ENCODE measurements at places on chromosomes 13 and 19.

DNA sequence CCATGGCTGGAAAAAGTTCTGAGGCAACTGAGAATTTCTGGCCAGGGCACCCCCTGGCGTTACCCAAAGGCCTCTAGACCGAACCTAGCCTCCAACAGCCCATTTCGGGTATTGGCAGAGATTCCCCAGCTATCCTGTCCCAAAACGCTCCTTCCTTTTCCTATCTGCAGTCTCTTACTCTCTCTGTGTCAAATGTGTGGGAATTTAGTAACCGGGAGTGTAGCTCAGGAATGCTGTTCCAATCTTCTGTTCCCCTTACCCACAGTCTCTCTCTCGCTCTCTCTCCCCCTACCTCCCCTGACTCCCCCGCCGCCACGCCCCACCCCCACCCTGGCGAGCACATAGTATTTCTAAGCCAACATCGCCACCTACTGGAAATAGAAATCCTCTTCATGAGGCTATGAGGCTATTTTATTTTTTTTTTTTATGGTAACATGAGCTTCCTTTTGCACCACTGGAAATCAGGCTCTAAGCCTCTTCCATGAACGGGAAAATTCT lies 27.0 kb downstream of the OXGR1 start:
- DNase-seq, result no peak

DNA sequence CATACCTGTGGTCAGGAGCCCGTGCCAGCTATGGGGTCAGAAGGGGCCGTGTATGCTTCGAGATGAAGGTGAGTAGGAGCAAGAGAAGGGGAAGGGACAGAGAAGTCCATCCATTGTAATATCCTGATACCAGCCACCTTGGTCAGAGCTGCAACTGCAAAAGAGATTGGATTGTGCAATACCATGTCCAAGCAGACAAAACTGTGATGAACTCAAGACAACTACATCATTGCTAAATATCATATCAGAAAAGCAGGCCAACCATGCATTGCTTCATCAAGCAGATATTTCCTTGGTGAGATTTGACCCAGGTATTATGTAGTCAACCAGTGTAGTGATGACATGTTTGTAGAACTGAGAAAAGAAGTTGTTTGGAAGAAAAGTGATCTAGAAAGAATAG lies 12.1 kb downstream of the HNRNPUL1 start:
- DNase-seq, result no peak

GRCh38 chr19:2591537-2592291 lies 110.8 kb downstream of the GNG7 start:
- no peak for DNase-seq

DNA sequence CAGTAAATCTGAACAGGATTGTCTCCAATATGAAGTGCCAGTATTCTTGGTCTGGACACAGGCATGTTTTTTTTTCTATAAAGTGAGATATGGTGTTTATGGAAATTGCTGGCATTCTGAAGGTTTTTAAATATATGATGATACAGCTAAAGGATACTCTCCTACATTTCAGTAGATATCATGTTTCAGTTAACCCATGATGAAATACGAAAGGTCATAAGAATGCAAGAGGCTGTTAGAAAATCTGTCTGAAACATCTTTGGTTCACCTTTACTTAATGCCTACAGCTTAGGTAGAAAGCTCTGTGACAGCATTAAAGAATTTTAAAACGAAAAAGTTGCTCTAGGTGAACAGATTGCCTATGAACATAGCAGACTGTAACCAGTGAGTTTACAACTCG lies 9.1 kb downstream of the FRY start:
- DNase-seq, result no peak

DNA sequence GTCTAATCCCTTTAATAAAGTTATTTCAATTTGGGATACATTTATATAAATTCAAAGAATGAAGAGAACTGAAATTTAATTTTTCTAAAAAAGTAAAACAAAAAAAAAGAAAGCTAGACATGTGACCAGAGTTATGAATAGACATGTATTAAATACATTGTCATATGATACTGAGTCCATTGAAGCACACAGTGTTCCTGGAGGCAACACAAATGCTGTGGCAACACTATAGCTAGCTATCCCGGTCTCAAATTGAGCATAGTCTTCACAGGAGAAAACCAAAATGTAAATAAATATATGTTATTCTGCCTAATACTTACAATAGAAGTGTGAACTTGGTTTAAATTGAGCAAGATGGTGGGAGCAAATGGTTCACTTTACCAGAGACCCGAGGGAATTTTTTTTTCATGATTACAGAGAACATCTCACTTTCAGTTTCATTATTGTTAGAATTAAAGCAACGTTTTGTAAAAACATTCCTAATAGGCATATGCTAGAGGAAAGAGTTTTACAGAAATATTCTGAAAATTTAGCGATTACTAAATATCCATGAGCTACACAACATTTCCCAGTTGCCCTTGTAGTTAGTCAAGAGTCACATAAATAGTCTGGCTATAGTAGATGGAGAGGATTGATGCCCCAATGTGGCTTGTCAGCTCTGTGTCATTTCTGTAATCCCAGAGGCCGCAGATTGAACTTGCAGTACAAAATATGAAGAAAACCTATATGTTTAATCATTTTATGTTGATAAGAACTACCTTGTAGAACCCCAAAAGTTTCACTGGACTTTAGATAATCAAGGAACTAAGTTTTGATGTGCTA lies 775.7 kb upstream of the SPRY2 start:
- no peak for DNase-seq

DNA sequence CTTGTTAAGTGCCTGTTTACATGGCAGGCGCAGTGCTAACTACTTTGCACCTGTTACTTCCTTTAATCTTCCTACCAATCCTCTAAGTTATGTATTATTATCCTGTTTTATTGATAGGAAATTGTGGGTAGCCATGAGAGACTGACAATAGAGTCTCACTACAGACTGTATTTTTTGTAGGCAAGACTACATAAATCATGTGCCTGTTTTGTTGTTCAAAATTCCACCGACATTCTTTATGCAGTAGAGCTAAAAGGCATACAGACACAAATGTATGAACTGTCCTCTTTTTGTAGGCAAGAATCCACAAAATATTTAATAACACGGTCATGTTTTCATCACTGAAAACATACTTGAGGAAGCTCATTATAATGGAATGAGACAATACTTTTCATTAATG lies 205.5 kb downstream of the NALCN start:
- no peak for DNase-seq

GRCh38 chr13:93307136-93307535 lies 80.5 kb downstream of the GPC6 start:
- DNase-seq, result no peak

- DNase-seq, result no peak
Observed at GRCh38 chr13:52695856-52696255, 43.2 kb downstream of the SUGT1 start.

- no peak for DNase-seq
Observed at GRCh38 chr13:31951215-31951678, 80.3 kb upstream of the FRY start.

GRCh38 chr13:23622985-23623384 lies 52.8 kb downstream of the TNFRSF19 start:
- no peak for DNase-seq

- no peak for DNase-seq
Observed at GRCh38 chr19:41785653-41786052, 10.7 kb upstream of the CEACAM3 start.
